ENCODE measurements at places on chromosomes 11 and 22.

DNA sequence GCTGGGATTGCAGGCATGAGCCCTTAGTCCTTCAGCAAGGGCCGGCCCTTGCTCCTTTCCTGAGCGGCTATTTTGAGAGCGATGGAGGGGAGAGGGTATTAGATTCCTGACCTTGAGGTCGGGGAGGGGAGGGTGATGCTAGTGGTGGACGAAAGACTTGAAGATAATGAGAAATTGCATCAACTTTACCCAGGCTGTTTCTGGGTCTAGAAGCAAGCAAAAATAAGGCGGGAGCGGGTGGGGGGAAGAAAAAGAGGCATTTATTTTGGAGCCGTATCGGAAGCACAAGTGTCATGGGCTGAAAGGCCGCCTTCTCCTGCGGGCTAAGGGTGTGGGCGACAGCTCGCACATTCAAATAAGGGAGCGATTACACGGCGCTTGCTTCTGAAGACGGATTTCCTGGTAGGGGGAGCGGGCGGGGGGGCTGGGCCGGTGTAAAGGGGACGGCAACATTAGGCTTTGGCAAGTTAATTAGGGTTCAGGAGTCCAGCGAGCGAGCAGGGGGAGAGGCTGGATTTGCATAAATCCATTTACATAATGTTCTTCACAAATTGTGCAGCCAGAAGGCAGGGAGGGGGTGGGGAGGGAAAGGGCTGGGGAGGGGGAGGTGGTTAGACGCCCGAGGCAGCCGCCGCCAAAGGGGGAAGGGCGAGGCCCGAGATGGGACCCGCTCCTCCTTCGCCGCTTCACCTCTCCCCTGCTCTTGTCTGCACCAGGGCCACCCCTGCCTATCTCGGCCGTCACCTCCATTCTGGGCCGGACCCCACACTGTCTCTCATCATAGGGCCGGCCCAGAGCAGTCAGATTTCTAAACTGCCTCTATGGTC lies 245.9 kb downstream of the MIAT start:
- no peaks in the 10 kb centered on the region for H3K4me1 ChIP-seq
- no peak overlapping the region for H3K4me3 ChIP-seq
- H3K27ac ChIP-seq: no peak overlapping the region
- H3K36me3 ChIP-seq: no peaks in the 10 kb centered on the region

- no peak overlapping the region for H3K4me3 ChIP-seq
- H3K4me1 ChIP-seq: peaks cover 15% of the 10 kb centered on the region
- no peak for DNase-seq
- H3K36me3 ChIP-seq: no peaks in the 10 kb centered on the region
- H3K27ac ChIP-seq: no peak overlapping the region
These were observed 73.6 kb downstream of the MICAL3 start for GRCh38 chr22:17950651-17951214.

- no peak overlapping the region for H3K4me3 ChIP-seq
- no peaks in the 10 kb centered on the region for H3K36me3 ChIP-seq
- no peak overlapping the region for H3K27ac ChIP-seq
- H3K4me1 ChIP-seq: no peaks in the 10 kb centered on the region
These were observed 188.2 kb downstream of the METTL15 start for GRCh38 chr11:28296426-28296825.

GRCh38 chr11:128201009-128201408 lies 386.3 kb downstream of the ETS1 start:
- H3K4me1 ChIP-seq: no peaks in the 10 kb centered on the region
- no peaks in the 10 kb centered on the region for H3K27me3 ChIP-seq
- no peak overlapping the region for H3K27ac ChIP-seq
- no peak overlapping the region for H3K4me3 ChIP-seq
- H3K36me3 ChIP-seq: no peaks in the 10 kb centered on the region
- no peak for DNase-seq

DNA sequence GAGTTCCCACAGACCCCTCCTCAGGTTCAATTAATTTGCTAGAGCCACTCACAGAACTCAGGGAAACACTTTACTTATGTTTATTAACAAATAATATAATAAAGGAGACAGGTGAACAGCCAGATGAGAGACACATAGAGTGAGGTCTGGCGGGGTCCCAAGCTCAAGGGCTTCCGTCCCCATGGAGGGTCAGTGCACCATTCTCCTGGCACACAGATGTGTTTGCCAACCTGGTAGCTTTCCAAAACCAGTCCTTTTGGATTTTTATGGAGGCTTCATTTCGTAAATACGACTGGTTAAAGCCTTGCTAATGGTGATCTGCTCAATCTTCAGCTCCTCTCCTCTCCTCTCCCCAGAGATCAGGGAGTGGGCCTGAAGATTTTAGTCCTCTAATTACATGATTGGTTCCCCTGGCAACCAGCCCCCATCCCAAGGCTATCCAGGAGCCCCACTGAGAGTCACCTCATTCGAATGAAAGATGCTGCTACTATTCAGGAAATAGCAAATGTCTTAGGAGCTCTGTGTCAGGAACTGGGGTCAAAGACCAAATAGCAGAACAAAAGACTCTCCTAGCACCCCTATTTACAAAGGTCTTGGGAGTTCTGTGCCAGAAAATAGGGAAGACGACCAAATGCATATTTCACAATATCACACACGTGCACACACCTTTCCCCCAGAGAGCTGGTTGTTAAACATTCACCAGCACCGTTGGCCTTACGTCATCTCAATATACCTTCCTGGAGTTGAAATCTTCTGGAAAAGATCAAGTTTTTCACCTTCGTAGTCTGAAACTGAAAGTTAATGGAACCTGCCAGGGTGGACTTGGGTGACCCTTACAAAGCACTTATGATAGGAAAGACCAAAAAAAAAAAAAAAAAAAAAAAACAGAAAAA lies 23.8 kb upstream of the CAPRIN1 start:
- no peaks in the 10 kb centered on the region for H3K36me3 ChIP-seq
- H3K4me1 ChIP-seq: peaks cover 17% of the 10 kb centered on the region
- peak overlapping the region; percentile 74 for H3K27ac ChIP-seq

DNA sequence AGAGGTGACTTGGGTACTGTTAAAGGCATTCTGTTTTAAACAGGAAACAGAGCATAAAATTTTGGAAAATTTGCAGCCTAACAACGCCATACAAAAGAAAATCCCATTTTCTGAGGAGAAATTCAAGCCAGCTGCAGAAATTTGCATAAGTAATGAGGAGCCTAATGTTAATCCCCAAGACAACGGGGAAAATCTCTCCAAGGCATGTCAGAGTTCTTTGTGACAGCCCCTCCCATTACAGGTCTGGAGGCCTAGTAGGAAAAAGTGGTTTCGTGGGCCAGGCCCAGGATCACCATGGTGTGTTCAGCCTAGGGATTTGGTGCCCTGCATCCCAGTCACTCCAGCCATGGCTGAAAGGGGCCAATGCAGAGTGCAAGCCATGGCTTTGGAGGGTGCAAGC lies 1333.1 kb upstream of the TENM4 start:
- no peak overlapping the region for H3K4me3 ChIP-seq
- no peaks in the 10 kb centered on the region for H3K36me3 ChIP-seq
- no peaks in the 10 kb centered on the region for H3K27me3 ChIP-seq
- no peak for DNase-seq
- H3K27ac ChIP-seq: no peak overlapping the region

- no peak overlapping the region for H3K27ac ChIP-seq
- DNase-seq: no peak
These were observed 4.1 kb upstream of the CELSR1 start for GRCh38 chr22:46541536-46541935.

DNA sequence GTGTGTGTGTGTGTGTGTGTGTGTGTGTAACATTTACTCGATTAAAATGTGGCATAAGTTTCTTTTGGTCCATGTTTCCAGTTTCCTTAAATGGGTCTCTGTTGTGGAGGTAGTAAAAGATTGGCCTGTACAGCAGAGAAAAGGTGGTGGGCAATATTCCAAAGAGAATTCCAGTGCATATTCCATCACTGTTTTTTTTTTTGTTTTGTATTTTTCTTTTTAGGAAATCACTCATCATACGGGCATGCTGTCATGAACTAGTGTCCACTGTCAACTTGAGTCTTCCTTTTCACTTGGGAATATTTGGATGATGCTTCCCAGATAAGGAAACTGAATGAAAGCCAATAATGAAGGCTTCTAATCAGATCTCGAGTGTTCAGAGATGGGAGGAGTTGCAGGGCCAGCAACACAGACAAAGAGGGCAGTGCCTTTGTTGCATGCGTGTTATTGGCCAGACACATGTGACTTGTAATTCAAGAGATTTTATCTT lies 95.2 kb upstream of the PDGFD start:
- H3K4me1 ChIP-seq: peaks cover 6% of the 10 kb centered on the region
- H3K4me3 ChIP-seq: no peak overlapping the region
- no peak for DNase-seq
- H3K27me3 ChIP-seq: no peaks in the 10 kb centered on the region

GRCh38 chr11:26331911-26332571 lies at the start of gene ANO3:
TSS of gene ANO3 (plus strand) at chr11:26332130. CDS start at chr11:26332276, 146 bp downstream.
- no peaks in the 10 kb centered on the region for H3K4me1 ChIP-seq
- peak; percentile 92 for DNase-seq
- H3K27me3 ChIP-seq: no peaks in the 10 kb centered on the region
- H3K4me3 ChIP-seq: no peak within 1 kb of the TSS
- H3K27ac ChIP-seq: no peak within 1 kb of the TSS

GRCh38 chr22:49838771-49839717 lies 11.4 kb upstream of the BRD1 start:
- no peaks in the 10 kb centered on the region for H3K27me3 ChIP-seq
- peaks cover 3% of the 10 kb centered on the region for H3K4me1 ChIP-seq
- DNase-seq: no peak

DNA sequence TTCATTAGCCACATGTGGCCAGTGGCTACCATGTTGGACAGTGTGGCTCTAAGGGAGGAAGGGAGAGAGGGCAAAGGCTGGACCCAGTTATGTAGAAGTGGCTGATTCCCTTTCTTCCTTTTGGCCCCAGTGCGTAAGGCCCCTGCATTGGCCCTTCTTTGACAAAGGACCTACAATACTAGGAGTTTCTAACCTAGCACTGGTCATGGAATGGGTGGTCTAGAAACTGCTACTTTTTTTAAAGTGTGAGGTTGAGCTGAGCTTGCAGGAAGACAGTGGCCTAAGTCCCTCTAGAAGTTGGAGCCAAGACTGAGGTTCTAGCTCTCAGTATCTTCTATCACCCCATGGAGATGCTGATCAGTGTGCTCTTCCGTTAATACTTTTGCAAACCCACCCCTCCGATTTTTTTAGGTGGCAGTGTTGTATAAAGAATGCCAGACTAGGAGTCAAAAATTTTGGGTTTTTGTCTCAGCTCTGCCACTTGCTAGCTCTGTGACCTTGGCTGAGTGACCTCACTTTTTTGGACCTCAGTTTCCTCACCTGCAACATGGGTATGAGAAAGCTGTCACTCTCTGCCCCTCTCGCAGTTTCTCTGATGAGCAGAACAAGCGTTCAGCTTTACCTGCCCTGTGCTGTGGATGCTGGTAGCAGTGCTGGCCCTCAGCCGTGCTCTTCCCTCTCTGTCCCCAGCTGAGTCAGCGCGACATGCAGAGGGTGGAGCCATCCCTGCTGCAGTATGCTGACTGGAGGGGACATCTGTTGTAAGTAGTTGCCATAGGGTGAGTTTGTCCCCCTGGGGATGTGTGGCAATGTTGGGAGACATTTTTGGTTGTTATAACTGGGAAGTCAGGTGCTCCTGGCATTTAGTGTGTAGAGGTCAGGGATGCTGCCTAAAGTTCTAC lies 6.9 kb downstream of the ACCS start:
- H3K27ac ChIP-seq: no peak overlapping the region
- no peak overlapping the region for H3K4me3 ChIP-seq
- no peaks in the 10 kb centered on the region for H3K27me3 ChIP-seq
- DNase-seq: no peak
- H3K4me1 ChIP-seq: no peaks in the 10 kb centered on the region
- H3K36me3 ChIP-seq: peaks cover 3% of the 10 kb centered on the region

- no peak for DNase-seq
- H3K4me3 ChIP-seq: no peak overlapping the region
- peaks cover 36% of the 10 kb centered on the region for H3K4me1 ChIP-seq
- no peaks in the 10 kb centered on the region for H3K27me3 ChIP-seq
- H3K27ac ChIP-seq: peak overlapping the region; percentile 73
These were observed 2.7 kb upstream of the MYRF start for GRCh38 chr11:61749591-61750217.

- no peak overlapping the region for H3K4me3 ChIP-seq
- H3K27ac ChIP-seq: no peak overlapping the region
- DNase-seq: no peak
These were observed 98.0 kb downstream of the NAT10 start for GRCh38 chr11:34203377-34203871.

DNA sequence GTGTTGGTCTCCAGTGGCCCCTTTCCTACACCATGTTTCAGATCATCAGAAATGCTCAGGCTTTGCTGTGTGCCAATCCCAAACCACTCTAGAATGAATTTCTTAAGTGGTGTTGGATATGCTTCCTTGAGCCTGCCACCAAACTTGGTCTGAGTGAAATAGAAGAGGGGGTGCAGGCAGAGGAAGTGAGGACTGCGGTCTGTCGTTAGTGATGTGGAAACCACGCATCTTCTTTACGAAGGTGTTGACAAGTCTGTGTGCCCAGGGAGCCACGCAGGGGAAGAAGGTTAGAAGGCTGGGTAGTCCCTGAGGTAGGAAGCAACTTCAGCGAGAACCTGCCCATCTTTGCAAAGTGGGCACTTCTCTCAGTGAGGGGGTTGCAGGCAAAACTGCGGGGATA lies 187.4 kb upstream of the NAV2 start:
- H3K4me3 ChIP-seq: no peak overlapping the region
- no peaks in the 10 kb centered on the region for H3K36me3 ChIP-seq
- H3K27ac ChIP-seq: peak overlapping the region; percentile 86
- no peaks in the 10 kb centered on the region for H3K27me3 ChIP-seq
- no peak for DNase-seq

GRCh38 chr11:75924966-75925784 lies 110.2 kb downstream of the UVRAG start:
- no peak overlapping the region for H3K27ac ChIP-seq
- no peak overlapping the region for H3K4me3 ChIP-seq
- H3K27me3 ChIP-seq: no peaks in the 10 kb centered on the region
- H3K36me3 ChIP-seq: no peaks in the 10 kb centered on the region
- DNase-seq: no peak
- H3K4me1 ChIP-seq: peaks cover 12% of the 10 kb centered on the region

DNA sequence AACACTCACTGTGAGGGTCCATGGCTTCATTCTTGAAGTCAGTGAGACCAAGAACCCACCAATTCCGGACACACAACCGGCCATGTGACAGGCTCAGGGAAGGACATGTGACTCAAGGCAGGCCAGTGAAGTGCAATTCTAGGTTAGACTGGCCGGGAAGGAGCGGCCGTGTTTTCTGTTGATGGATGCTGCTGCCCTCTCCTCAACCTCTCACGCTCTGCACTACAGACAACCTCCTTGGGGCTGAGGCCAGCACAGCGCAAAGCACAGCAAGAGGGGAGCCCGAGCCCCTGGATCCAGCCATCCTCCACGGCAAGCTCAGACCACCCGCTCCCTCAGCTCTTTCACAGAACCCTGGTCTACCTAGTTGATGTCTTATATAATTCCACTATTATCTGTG lies 2.8 kb downstream of the NUDT8 start:
- peaks cover 11% of the 10 kb centered on the region for H3K4me1 ChIP-seq
- H3K36me3 ChIP-seq: no peaks in the 10 kb centered on the region
- no peaks in the 10 kb centered on the region for H3K27me3 ChIP-seq
- H3K4me3 ChIP-seq: no peak overlapping the region
- no peak overlapping the region for H3K27ac ChIP-seq
- no peak for DNase-seq
